ENCODE measurements at places on chromosomes 2 and 18.

GRCh38 chr2:218806346-218806978 lies 24.5 kb downstream of the CYP27A1 start:
- DNase-seq: no peak

DNA sequence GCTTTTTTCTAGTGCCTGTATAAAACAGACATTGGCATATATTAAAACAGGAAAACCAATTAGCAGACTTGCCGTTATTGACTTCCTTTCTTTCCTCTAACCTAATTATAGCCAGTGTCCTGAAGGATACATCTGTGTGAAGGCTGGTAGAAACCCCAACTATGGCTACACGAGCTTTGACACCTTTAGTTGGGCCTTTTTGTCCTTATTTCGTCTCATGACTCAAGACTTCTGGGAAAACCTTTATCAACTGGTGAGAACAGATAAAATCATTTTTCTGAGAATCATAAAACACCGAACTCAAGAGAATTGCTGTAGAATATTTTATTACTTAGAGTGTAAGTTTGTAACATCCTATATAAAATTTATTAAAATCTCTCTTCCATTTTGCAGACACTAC lies 74.3 kb downstream of the SCN2A start:
- DNase-seq: no peak

DNA sequence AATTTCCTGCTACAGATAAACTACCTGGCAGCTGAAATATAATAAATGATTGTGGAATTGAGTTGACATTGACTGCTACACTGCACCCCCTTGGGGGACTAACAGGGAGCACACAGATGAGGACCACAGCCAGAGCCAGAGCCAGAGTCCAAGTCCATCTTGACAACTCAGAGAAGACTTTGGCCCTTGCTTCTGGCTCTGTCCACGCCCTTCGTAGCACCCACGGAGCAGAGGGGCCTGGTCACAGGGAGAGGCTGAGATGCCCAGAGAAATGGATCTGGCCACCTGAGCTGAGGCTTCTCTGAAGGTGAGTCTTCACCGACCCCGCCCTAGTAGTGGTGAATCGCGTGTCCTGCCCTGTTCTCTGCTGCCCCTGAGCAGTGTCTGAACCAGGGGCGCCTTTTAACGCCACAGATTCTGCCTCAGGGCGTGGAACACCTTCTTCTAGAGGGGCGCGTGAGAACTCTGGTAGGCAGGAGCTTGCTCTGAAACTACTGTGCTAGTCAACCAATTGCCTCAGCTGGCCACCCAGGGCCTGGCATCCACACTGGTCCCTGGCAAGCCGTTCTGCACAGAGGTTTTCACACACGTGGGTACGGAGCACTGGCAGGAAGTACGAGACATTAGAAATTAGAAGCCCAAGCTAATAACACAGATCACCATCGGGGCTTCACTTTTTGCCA lies 35.7 kb upstream of the MAT2A start:
- no peak for DNase-seq

- DNase-seq: no peak
Measured at GRCh38 chr2:118665784-118666529, 181.5 kb downstream of the EN1 start.

DNA sequence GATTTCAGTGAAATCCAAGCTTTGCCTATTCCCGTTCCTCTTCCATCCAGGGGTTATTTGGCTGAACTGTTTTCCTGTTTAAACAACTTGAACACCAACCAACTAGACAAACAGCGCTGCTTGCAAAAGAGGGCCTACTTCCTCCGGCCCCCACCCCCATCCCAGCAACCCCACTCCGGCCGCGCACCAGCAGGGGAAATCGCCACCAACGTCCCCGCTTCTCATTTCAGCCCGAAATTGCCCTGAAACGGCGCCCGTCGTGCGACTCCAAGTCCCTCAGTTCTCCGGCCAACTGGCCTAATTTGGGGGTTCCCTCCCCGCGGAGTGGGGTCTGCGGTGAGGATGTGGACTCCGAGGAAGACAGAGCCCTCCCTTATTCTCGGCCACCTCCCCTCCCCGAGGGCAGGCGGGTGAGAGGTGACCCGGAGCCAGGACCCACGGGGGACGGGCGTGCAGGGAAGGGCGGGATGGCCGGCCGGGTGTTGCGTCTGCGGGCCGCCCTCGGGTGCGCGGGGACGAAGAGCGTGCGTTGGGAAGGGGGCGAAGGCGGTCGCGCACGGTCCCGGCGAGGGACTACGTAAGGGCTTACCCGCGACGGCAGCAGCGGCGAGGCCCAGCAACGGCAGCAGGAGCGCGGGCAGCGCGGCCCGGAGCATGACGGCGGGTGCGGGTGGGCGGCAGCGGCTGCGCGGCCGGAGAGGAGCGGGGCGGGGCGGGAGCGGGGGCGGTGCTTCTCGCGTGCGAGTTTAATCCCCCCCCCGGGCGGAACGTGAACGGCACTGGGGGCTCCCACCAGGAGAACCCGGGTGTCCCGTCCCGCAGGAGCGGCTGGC lies at the start of gene CD302:
TSS of gene CD302 (minus strand) at position 666 of the 833 bp plus-strand sequence. CDS start at position 656, 10 bp downstream.
- DNase-seq: no peak

- no peak for DNase-seq
Measured at GRCh38 chr18:27061488-27062095, 123.5 kb downstream of the CHST9 start.

DNA sequence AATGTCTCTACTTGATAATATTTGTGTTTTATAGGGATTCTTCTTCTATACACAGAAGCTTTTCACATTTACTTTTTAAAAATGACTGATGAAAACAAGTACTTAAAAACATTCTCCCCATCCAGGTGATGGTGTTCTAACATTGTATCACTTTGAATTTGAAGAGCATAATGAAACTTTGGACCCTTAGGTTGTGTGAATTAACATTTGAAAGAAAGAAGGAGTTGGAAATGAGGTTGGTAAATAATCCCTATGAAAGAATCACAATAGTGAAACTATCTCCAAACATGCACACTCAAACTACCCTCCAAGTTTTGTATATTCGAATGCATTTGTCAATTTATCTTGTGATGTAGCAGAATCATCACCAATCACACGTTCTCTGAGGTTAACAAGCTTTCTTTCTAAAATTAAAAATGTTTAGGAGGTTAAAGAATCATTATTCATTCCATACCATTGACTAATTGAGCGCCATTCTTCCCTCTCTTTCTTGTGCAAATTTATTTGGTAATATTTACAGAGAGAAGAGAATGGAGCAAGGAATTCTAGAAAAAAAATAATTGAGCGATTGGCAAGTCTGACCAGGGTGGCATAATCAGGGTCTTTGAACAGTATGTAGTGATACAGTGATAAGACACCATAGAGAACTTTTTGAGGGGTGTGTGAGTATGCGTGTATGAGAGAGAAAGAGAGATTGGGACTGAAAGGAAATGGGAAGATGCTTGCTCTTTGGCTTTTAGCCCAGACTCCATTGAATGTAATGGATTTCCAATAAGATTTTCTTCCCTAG lies 260.0 kb upstream of the NRXN1 start:
- no peak for DNase-seq

DNA sequence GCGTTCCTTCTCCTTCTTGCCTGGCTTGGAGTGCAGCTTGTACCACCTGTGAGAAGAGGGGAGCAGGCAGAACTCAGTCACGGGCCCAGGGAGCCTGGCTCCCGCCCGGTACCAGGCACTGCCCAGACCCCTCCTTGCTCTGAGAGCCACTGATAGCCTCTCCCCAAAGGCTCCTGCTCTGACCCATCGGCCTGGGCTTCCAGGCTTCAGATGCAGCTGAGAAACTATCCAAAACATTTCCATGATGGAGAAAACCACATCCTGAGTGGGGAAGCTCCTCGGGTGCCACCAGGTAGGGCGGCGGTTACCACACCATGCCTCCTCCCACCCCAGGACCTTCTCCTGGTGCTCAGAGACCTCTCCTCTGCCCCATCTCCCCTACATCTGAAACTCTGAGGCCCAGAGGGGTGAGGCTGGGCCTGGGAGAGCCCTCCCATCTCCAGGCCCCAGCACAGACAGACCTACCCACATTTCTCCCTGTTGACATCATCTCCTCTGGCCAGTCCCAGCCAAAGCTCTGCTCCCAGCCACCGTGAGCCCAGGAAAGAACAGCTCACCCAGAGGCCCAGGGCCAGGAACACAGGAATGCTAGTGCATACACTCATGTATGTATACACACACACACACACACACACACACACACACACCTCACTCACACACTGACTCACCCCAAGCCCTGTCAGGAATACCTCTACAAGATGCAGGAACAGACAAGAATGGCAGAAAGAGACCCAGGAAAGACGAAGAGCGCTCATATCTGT lies 17.9 kb upstream of the SFXN5 start:
- DNase-seq: peak; percentile 68

DNA sequence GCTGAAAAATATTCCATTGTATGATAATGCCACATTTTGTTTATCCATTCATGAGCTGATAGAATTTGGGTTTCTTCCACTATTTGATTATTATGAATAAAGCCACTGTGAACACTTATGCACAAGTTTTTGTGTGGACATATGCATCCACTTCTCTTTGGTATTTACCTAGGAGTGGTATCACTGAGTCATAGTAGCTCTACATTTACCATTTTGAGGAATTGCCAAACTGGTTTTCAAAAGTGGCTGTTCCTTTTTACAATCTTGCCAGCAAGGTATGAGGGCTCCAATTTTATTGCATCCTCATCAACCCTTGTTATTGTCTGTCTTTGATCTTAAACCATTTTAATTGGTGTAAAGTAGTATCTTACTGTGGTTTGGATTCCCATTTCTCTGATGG lies 13.3 kb upstream of the EHBP1 start:
- DNase-seq: no peak

- DNase-seq: no peak
Measured at GRCh38 chr2:159546716-159547430, 69.5 kb downstream of the BAZ2B start.

- DNase-seq: peak; percentile 24
Measured at GRCh38 chr18:48777026-48777743, 173.6 kb downstream of the SMAD7 start.

DNA sequence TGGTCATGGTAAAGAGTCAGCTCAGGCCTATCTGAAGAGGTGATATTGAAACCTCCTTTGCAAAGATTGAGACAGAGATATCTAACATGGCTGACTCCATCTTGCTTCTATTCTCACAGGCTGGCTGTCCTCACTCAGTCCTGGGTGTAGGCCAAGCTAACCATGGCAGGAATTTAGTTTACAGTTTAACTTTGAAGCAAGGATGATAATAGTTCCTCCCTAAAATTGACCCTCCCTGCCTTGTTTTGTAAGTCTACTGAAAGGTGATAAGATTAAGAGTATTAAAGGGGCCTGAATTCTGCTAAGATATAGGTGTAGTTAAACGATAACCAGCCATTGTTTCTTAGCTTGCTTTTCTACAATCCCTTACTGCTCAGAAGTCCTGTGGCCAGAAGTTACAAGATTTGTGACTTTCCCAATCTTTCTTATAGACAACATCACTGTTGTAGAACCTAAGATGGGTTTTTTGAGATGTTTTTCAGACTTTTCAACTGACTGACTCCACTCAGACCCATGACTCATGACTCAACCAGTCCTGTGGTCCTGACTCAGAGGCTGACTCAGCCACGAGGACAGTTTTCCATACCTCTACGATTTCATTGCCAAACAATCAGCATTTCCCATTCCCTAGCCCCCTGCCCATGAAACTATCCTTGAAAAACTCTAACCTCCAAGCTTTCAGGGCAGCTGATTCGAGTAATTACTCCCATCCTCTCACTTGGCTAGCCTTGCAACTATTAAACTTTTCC lies 195.7 kb upstream of the SESTD1 start:
- peak; percentile 83 for DNase-seq

GRCh38 chr18:48703418-48703817 lies 164.6 kb downstream of the CTIF start:
- no peak for DNase-seq

DNA sequence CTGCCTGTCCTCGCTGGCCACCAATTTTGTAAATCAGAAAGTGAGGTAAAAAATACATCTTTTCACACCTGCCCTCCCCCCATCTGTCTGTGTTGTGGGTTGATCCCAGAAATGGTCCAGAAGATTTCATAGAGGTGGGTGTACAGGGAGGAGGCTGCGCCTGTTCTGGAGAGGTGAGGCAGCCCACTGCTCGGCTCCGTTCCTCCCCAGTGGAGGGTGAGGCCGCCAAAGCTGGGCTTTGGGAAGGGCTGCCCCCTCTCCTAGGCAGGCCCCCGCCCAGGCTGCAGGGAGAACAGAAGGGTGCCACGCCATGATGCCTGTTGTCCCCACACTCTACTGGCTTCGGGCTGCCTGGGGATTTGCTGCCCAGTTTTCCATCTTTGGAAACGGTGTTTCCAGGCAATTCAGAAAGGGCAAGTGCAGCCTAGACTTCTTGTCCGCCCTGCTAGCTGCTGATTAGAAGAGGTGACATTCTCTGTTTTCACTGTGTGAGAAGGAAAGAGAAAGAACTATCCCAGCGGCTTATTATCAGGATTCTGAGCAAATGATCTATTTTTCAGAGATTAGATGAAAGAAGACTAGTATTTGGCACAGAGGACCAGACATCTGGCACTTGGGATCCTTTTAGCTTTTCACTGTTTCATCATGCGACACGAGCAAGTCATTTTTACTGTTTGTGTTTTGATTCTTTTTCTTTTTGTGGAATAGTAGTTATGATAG lies 18.7 kb downstream of the SMARCAL1 start:
- DNase-seq: no peak

DNA sequence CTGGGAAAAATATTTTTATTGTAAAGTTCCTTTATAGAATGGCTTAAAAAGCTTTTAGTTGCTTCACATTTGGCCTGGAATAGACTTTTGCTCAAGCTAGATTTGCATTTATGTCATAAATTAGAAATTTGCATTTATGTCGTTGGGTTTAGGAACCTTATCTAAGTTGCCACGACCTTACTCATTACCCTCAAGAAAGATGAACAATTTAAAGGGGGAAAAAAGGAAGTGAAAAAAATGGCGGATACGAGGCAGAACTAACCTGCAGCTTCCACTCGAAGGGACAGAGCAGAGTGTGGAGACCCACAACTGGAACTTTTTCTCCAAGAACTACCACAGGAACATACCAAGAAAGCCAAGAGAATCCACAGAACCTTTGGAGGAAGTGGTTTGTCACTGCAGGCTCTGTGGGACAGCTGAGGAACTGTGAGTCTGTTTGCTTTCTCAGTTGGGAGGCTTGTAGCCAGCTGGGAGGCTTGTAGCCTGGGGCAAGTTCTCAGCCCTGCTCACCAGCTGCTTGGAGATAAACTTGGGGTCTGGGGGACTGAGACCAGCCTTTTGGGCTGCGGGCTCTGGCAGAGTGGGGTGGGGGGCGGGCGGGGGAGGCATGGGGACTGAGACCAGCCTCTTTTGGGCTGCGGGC lies 349.9 kb upstream of the MEIS1 start:
- DNase-seq: no peak

DNA sequence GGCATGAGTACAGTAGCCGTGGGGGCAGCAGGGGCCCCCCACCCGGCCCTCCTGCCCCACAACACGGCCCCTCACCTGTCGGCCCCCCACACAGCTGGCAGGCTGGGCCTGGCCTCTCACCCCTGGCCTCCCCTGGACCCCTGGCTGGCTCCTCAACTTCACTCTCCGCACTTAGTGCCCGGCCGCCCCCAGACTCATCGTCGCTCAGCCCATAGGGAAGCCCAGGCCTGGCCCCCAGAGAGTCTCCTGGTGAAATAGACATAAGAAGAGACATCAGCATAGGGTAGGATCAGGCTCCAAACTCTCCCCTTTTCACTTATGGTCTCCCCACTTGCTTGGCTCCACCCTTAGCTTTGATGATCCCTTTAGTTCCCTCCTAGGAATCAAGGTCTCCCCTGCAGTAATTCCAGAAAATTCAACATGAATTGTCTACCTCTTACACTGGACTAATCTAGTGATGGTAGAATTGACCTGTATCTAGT lies 1.7 kb downstream of the ZNF513 start:
- DNase-seq: no peak
